Activated naive CD4-positive, alpha-beta T cell treated with anti-CD3 and anti-CD28 coated beads, Interleukin-2, amount 50 U/mL, for 72 hours (primary cell): ENCODE measurements at places on chromosomes 3 and 15. TPM values are rescaled to one million over a fixed set of nuclear protein-coding genes. Genes with fewer than 3 reads are reported as not detected.

- no peak for DNase-seq
Observed at GRCh38 chr3:179276743-179277142, 25.8 kb upstream of the KCNMB3 start.

GRCh38 chr15:96028620-96029019 lies 301.9 kb upstream of the NR2F2 start:
- DNase-seq = no peak

DNA sequence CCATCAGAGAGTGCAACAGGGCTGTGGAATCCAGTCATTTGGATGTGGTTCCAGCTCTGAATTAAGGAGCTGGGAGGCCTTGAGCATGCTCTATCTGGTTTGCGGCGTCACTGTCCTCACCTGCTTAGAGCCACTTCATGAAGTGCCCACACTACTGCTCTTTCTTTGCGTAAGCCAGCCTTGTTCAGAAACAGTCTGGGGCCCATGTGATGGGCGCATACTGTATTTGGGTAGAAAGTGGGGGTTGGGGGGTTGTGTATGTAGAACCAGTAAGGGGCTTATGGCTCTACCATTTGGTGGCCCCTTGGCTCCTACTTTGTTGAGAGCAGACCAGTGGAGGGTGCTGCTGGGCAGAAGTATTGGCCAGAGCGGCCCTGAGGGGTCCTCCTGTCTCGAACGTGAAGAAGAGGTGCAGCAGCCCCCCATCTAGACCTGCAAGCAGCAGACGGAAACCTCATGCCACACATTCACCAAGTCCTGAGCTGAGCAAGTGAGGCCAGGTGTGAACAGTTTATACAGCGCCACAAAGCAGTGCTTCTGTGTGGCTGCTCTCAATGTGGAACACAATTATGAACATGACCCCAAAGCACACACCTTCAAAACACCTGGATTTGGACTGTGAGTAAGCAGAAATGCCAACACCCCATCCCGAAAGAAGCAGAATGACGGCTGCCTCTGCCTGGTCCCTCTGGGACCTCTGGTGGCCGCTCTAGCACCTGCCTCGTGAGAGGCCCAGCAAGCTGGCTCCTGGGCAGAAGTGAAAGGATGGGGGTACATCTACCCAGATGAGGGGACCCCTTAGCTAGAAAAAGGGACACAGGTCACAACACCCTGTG lies 26.6 kb downstream of the SRPRB start:
- no peak for DNase-seq

DNA sequence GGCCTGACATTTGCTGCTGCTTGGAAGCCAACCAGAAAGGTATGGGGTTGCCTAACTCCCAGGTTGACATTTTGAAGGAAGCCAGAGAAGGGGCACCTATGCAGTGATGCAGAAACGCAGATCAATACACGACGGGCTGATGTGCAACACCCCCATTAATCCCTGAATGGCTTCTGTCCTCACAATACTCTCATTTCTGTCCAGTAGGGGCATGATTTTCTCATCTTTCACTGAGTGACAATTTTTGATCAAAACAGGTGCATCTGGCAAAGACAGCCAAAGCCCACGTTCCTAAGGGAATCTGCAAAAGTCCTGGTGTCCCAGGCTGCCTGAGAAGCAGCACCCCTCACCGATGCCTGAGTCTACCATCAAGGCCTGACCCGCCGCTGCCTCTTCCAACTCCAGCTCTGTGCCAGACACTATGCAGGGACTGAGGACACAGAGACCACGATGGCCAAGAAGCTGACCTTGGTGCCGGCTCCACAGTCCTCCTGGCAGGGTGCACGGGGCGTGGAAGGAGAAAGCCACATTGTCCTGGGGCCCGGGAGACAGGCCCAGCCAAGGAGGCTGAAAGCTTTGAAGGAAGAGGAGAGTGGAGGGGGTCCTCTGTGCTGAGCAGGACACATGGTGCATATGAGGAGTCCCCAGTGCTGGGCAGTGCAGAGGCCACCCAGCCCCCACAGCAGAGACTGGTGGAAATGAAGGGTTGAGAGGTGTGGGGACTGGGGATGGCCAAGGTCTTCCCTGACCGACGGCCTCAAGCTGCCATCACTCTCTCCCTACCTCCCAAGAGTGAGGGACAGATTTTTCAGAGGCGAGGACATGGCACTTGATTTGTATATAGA lies 159.6 kb downstream of the NUP210 start:
- DNase-seq = no peak

GRCh38 chr15:101017093-101017754 lies 98.1 kb downstream of the LRRK1 start:
- DNase-seq = no peak

DNA sequence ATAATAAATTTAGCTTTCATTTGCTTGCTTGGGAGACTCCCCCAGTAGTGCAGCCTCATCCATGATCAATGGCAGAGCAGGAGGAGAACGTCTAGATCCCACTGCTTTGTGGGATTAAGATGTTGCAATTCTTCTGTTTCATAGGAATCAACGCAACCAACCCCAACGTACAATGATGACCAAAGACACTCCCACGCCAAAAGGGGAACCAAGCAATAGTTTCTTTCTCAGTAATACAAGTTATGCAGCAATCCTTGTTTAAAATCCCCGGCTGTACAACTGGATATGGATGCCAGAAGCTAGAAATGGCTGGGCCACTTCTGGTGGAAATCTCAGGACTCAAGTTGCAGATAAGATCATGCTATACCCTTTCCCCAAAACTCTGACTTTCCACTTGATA lies 411.2 kb downstream of the VPS13C start:
- DNase-seq = no peak

MRAS gene
- total RNA-seq = not detected
